T-helper 9 cell (primary cell): ENCODE measurements at places on chromosomes 6 and 20.

DNA sequence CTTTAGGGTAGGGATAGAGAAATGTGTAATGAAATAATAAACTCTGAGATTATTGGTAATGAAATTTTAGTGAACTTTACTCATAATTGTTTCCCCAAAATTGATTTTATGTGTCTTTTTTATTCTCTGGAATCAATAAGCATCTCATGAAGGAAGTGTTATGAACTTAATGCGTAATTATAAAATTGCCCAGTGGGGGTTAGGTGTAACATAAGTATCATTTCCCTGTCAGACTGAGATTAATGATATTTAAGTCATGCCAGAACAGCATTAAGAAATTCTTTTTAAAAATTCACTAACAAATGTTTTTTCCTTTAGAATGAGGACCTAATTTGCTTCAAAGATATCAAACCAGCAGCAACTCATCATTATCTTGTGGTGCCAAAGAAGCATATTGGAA lies 10.0 kb downstream of the HINT3 start:
- no peak for DNase-seq

GRCh38 chr6:27800731-27801373 lies 111.3 kb downstream of the OR2B2 start:
- DNase-seq = no peak

DNA sequence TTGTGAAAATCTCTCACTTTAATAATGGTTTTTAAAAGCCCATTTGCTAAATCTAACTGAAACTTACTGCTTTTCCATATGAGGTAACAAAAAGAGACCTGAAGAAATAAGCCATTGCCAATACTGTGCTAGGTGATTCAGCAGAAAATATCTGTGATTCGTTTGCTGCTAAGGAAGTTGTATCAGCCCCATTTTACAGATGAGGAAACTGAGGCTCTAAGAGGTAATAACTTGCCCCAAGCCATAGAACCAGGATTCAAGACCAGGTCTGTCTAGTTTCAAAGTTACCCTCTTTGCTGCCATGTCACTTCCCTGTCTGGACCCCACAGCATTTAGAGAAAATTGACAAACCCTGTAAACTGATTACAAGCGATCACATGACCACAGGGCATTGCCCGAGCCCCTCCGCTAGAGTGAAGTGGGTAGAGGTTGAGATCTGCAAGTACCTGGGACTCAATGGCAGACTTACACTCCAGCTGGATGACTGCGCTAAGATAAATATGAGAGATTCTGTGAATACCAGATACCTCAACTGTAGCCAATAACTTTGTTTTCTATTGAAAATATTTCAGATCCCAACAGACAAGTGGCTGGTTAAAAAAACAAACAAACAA lies 69.3 kb downstream of the TNFRSF21 start:
- no peak for DNase-seq

GRCh38 chr6:30647242-30648116 lies 546 bp downstream of the C6orf136 start:
- peak; percentile 54 for DNase-seq

- no peak for DNase-seq
Measured at GRCh38 chr6:106083618-106084017, 2.5 kb upstream of the PRDM1 start.

- no peak for DNase-seq
Measured at GRCh38 chr20:56447227-56447626, 21.2 kb upstream of the RTF2 start.
